ENCODE measurements at places on chromosomes 6 and 20. TPM values are rescaled to one million over a fixed set of nuclear protein-coding genes. Genes with fewer than 3 reads are reported as not detected.

GRCh38 chr6:2245103-2245876, at the start of gene GMDS:
TSS of gene GMDS (minus strand) at chr6:2245605.
- peak; percentile 75 for DNase-seq

- DNase-seq = no peak
Measured at GRCh38 chr6:50842446-50842845, 23.8 kb downstream of the TFAP2B start.

DNA sequence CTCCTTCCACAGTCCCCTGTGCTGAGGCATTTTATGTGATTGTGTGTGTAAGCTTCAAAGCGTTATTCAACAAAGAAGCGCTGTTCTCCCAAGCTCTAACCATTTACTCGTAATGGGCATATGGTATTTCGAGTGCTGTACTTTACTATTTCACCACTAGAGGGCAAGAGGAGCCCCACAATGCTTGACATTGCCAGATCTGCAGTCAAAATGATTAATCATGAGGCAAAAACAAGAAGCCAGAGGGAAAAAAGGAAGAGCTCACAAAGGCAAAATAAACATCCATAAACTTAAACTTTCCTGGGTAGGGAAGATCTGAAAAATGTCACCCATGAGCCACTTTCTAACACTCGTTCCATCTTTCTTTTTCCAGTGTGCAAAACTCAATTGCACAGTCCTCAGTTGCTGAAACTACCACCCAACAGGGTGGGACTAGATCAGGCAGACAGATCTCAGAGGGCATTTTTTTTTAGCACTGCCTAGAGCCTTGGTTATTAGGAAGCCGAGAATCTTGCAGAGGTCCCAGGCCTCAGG, 215.0 kb upstream of the PLCB4 start:
- peak; percentile 70 for DNase-seq

GRCh38 chr20:40692240-40693011, 3.4 kb upstream of the MAFB start:
- DNase-seq = no peak

GRCh38 chr6:7282097-7282906, 30.7 kb downstream of the SSR1 start:
- no peak for DNase-seq

The RAD21L1 gene
- total RNA-seq = not detected

DNA sequence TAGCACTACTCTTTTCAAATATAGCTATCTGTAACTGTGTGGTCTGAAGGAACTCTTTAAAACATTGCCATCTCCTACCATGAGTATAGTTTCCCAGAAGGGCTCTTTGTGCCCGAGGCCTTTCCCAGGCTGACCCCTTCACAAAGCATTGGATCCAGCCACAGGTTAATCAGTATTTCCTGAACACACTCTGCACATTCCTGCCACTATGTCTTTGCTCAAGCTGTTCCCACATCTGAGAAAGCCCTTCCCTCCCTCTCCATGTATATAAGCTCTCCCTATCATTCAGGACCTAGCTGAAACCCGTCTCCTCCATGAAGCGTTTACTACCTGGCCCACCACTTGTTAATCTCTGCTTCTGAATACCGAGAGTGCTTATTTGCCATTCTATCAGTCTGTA, 47.8 kb upstream of the PKHD1 start:
- DNase-seq = no peak

DNA sequence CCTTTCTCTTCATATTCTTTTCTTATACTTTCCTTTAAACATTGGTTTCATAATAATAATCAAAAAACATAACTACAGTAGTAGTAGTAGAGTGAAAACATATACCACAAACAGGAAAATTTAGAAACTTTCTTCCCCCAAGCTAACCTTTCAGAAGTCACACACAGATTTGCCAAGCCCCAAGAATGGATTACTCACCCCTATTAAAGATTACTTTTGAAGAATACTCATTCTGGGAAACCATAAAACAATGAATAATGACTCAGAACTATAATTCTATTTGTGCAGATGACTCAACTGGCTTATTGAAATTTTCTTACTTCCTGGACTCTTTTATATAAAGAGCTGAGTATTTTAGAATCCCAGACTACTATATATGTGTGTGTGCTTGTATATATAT, 119.4 kb upstream of the GJE1 start:
- DNase-seq = peak; percentile 40

DNA sequence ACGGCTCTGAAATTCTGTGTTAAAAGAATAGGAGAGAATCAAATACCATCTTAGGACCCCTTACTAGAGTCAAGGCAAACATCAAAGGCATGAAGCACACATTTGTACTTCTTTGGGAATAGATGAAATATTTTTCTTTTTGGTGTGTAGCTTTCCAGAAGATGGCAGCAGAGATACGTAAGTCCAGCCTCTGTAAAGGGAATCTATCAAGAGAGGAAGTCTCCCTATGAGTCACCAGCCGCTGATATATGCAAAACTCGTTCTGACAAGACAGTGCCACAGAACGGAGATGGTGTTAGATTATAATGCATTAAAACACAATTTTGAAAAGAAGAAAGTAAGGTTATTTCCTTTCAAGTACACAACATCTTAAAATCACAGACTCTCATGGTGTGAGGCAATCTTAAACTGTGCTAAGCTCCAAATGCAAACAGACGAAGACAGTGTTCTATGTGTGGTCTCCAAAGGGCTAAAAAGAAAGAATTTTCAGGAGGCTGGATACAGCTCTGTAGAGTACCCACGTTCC, 120.0 kb upstream of the AGPAT4 start:
- peak; percentile 73 for DNase-seq

The THBS2 gene
- total RNA-seq = 0.19 TPM

GRCh38 chr6:67285770-67286495, 1349.1 kb upstream of the ADGRB3 start:
- DNase-seq = no peak

DNA sequence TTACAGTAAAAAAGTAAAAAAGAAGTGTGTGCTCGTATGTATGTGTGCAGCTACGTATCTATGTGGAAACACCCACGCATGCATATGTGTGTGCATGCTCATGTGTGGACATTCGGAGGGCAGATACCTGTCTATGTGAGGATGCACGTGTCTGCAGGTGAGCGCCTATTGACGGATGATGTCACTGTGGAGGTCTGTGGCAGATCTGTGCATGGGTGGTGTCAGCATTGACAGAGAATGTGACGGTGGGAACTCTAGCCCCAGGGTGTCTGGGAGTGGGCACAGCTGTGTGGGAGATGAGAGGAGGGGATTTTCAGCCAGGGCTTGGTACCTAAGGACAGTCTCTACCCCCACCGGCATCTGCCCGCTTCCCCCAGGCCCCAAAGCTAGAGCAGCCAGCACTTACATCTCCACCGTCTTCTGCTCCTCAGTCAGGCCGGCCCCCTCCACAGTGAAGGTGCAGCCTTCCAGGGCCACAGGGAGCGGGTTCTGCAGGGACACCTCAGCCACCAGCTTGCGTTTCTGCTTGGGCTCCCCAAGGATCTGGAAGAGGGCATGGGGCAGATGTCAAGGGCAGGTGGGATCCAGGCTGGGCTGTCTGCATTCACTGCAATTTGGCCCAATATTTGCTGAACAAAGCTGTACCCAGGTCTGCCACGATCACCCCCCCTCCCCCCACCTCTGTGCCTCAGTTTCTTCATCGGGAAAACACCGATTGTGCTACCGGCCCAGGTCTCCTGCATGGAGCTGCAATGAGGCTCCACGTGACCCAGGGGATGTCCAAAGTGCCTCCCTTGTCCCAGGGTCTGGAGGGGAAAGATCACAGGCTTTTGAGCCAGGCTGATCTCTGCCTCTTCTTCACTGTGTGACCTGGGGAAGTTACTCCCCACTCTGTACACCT, 34.1 kb downstream of the TGM2 start:
- DNase-seq = no peak

GRCh38 chr6:12163149-12163548, 127.0 kb upstream of the EDN1 start:
- DNase-seq = no peak

DNA sequence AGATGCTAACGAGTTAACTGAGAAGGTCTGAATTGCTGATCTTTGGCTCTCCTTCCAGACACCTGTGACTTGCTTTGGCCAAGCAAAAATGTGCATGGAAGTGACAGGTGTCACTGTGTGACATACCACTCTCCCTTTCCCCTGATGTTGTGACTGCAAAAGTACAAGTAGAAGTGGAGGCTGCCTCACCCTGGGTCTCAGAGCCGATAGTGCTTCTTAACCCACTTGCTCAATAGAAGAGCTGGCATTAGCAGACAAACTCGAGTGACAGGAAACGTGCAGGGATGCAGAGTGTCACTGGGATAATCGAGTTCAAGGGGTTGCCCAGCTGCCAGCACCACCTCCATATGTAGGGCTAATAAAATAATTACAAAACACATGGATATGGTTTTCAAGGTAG, 16.4 kb upstream of the SPO11 start:
- no peak for DNase-seq

DNA sequence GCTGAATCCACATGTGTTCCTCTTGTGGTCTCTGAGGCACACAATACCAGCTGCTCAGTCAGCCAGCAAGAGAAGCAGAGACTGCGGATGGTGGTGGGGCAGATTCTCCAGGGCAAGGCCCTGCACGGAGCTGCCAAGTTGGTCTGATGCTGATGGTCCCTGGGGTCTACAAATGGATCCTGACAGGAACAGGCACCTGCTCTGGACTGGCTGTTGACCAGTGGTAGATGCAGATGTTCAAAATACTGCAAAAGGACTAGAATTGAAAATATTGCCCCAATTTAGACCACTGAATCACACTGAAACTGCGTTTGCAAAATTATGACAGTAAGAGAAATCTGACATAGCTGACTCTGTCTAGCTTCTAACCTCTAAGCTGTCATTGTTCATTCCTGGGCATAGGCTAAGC, 29.6 kb upstream of the TUBB2A start:
- DNase-seq = no peak

DNA sequence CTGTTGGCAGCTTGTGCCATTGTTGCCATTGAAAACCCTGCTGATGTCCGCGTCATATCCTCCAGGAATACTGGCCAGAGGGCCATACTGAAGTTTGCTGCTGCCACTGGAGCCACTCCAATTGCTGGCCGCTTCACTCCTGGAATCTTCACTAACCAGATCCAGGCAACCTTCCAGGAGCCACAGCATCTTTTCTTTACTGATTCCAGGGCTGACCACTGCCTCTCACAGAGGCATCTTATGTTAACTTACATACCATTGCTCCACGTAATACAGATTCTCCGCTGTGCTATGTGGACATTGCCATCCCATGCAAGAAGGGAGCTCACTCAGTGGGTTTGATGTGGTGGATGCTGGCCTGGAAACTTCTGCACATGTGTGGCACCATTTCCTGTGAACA, 221.8 kb upstream of the FAM83B start:
- no peak for DNase-seq

DNA sequence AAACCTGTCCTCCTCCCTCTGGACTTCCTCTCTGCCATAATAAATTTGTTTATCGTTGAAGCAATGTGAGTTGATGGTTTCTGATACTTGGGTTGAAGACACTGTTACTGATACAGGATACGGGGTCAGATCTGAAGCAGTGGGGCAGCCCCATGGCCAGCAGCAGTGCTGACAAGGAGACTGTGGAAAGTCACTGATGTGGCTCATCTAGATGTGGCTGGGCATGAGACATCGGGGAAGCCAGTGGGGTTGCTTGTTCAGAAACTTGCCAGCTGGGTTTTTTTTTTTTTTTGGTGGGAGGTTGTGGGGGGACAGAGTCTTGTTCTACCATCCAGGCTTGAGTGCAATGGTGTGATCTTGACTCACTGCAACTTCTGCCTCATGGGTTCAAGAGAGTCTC, 2.6 kb upstream of the BPI start:
- no peak for DNase-seq

- DNase-seq = peak; percentile 76
Measured at GRCh38 chr6:148577687-148578488, 168.9 kb upstream of the UST start.

The PRR18 gene
- not detected for total RNA-seq

GRCh38 chr6:2963756-2964155, 7.6 kb downstream of the SERPINB6 start:
- no peak for DNase-seq

DNA sequence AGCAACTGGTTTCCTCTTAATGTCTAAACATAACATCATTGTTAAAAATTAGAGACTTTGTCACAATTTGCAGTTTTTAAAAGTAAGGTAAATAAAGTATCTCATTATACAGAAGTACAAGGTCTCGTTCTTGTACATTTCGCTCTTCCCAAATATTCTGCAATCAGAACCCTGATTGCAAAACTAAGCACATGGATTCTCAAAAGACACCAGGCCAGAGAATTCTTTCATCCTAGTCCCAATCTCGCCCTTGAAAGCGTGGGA, 355 bp upstream of the AKAP7 start:
- DNase-seq = no peak

- no peak for DNase-seq
Measured at GRCh38 chr6:21601339-21601923, 7.9 kb downstream of the SOX4 start.

- DNase-seq = no peak
Measured at GRCh38 chr20:58825450-58825849, 25.3 kb downstream of the GNAS-AS1 start.

- DNase-seq = no peak
Measured at GRCh38 chr20:63466250-63466825, 6.1 kb downstream of the KCNQ2 start.

- DNase-seq = no peak
Measured at GRCh38 chr20:3658716-3659491, 4.3 kb downstream of the GFRA4 start.

The LY6G6D gene
- total RNA-seq = not detected

The LTB gene
- not detected for total RNA-seq

The TSBP1 gene
- not detected for total RNA-seq

The OPRM1 gene
- not detected for total RNA-seq

DNA sequence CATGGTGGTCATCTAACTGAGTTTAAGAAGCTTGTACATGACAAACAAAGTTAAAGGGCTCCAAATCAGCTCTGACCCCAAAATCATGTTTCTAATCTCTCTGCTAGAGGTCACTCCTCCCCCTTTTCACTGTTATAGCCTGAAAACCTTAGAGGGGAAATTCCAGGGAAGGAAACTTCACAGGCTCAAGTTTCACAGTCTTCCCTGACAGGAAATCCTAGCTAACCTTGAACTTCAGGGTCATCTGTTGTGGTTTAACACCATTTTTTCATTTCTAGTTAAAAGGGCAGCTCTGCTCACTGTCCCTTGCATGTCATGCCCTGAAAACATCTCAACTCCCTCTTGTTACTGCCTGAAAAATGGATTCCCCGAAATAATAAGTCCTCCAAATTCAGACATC, 104.4 kb upstream of the BMP2 start:
- DNase-seq = no peak

- DNase-seq = no peak
Measured at GRCh38 chr6:156687789-156688619, 89.2 kb upstream of the ARID1B start.

DNA sequence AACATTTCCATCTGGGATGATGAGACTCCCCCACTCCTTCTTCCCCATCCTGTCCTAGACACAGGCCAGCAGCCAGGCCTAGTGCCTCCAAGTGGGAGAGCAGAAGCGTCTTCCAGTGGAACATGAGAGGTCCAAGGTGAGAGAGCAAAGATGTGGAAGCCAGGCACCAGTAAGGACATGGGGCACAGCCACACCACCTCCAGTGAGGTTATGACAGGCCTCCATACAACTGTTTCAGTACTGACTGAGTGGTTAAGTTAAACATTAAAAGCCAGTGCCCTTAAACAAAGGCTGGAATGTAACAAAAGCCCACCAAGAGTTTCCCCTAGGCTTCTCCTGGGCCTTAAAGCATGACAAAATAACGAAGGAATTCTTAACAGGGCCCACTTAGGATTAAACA, 5.3 kb downstream of the ZBTB24 start:
- DNase-seq = no peak

- DNase-seq = no peak
Measured at GRCh38 chr6:83221889-83222479, 28.8 kb downstream of the RWDD2A start.

- DNase-seq = no peak
Measured at GRCh38 chr6:10395704-10396546, 18.9 kb downstream of the TFAP2A start.

- peak; percentile 6 for DNase-seq
Measured at GRCh38 chr6:116866281-116866871, 10.7 kb upstream of the RFX6 start.

Data from H4 (cell line).